Stimulated activated CD4-positive, alpha-beta T cell treated with anti-CD3 and anti-CD28 coated beads, TNF-alpha, amount 100 ng/mL, for 1 hour (primary cell): ENCODE measurements at places on chromosomes 5 and 9.

GRCh38 chr5:122680623-122681350 is 94.1 kb upstream of the SNX2 start:
- no peak for DNase-seq

DNA sequence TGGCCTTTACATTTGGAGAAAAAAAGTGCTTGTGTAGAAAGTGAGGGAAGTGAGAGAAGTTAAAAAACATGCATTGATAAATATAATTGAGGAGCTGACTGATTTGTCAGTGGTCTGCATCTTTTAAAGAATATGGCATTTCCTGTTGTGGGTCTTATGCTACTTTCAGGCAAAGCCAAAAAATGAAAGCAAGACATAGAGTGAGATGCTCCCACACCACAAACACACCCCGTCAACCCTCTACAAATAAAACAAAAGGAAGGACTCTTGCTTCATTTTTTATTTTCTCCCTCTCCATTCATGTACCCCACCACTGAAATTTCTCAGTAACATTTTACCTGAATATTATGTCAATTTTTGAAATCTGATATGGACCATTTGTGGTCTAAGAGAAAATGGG is 22.1 kb upstream of the PLCXD3 start:
- DNase-seq = no peak

DNA sequence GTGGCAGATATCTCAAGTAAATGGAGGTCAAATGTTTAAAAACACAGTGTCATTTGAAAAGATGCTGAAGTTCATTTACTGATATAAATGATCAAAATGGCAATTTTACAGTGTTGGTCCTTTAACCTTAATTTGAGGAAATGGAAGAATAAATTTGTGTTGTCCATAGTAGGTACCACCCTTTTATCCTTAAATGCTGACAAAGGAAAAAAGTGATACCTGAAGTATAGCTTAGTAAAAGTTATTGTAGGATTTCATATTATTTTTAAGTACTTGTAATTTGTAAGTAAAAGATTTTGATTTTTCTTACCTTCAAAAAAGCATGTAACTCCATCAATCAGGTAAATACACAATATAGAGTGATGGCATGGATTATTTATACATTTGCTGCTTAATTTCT is 166.6 kb upstream of the DAP start:
- DNase-seq = no peak

- DNase-seq = no peak
Observed at GRCh38 chr5:136350343-136350742, 15.0 kb downstream of the TRPC7 start.

DNA sequence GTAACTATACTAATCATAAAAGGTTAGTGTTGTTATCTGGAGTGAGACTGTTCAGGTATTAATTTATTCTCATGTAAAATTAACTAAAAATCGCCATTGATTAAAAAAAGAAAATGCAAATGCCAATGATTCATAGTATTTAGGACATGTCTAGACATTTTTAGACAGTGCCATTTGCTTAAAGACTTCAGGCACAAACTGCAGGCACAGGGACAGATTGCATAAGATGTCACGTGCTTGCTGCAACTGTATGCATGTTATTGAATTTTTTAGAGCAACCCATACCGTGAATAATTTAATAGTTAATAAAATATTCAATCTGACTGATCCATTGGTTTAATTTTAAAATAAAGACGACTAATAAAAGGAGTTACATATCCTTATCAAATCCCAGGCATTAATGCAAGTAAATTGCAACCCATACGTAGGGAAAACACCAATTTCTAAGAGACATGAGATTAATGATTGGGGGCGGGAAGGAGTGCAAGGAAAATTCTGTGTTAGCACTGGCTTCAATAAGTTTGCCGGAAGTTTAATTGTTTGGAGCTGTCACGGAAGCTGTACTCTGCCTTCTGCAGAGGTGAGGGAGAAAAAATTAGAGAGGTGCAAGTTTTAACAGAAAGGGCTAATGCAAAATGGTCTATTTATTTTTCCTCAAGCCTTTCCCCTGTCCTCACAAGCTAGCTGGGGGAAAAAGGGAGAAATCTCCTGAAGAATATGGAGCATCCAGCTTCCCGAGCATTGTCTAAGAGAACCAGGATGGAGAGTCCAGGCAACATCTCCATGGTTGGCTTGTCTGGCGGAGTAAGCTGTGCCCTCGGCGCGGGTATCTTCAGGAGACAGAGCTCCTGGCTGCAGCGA is 2.9 kb downstream of the EDIL3 start:
- no peak for DNase-seq

DNA sequence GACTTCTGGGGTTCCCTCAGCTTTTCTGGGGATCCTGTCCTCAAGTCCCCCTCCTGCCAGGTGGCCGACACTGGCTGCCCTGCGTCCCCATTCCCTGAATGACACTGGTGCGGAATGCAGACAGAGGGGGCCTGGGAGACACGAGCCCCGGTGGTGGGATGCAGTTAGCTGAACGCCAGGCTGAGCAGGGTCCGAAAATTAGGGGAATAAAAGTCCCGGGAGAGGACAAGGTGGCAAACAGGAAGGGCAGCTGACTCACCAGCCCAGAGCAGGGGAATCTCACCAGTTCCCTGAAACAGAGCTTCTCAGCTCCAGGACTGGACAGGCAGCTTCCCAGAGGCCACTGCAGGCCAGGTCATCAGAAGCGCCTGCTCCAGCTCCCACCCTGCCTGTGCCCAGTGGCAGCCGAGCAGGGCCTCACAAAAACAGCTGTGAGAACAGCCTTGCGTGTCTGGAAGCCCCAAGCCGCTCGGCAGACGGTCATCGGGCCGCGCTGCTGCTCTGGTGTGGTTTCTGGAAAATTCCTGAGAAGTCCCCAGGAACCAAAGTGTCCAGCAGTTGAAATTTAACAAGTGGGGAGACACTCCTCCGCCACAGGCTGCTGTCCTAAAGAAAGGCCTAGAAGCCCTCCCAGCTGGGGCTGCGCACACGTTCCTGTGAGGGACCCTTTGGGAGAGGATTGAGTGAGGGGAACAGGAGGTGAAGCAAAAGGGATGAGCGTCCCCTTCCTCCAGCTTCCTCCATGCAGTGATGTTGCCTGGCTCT is 47.6 kb upstream of the EXOC3 start:
- DNase-seq = no peak

DNA sequence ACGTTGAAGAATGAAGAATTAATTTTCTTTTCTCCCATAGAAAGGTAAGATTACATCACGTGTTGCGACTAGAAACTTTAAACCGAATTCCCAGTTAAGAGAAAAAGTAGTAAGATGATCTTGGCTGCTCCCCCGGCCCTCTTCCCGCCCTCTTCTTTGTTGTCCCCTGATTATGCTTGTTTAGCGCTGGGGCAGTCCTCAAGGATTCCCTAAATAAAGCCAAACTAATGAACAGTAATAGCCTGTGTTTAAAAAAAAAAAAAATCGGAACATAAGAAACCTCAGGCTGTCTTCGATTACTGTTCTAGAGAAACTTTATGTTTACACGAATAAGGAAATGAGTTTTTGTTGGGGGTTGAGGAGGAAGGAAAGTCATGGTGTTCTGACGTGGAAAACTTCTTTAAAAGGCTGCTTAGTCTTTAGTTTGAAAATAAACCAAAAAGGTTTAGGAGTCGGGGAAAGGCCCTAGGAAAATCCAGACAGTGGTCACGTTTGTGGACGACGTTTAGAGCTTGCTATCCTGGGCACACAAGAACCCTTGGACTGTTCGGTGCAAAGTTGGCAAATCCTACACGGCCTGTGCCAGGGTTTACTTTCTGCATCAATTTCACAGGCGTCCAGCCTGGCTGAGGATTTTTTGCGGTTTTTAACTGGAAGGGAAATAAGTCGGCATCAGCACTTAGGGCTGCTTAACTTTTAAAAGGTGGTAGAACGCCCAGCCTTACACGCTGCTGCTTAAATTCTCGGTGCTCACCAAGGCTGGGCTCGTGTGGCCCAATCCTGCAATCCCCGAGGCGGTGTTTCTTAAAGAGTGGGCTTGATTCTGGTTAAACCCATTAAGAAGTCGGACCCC is 1.1 kb upstream of the MAT2B start:
- DNase-seq = no peak

GRCh38 chr5:155750571-155750970 is 576.4 kb upstream of the SGCD start:
- DNase-seq = no peak

DNA sequence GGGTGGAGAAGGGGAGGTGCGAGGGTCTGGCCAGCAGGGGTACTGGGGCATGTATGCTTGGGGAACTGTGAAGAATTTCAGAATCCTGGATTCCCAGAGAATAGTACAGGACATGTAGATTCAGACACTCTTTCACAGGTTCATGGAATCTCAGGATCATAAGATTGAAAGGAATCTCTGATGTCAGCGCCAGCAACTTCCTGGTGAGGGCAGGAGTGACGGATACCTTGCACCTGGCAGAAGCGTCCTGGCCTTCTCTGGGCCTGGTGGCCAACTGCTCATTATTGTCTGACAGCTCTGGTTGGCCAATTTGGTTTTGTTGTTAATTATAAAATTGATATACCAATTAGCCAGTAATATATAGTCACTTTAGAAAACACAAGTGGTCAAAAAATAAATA is 6.9 kb downstream of the GM2A start:
- DNase-seq = no peak

- no peak for DNase-seq
Observed at GRCh38 chr5:169527863-169528262, 55.7 kb upstream of the SPDL1 start.

- DNase-seq = no peak
Observed at GRCh38 chr9:132241483-132241839, 79.6 kb downstream of the NTNG2 start.

DNA sequence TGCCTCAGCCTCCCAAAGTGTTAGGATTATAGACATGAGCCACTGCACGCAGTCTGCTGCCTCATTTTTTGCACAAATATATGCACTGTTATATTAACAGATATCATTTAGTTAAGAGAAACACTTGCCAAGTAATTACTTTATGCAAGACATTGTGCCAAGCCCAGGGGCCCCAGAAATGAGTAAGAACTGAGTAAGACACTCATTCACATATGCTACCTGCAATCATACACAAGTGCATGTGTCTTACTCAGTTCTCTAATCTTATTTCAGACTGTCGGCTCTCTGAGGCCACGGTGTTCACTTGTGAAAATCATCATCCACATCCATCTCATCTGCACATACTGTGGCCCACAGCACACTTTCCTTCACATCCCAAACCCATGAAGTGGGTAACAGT is 16.0 kb downstream of the TRAF1 start:
- no peak for DNase-seq

- DNase-seq = no peak
Observed at GRCh38 chr9:112446080-112446479, 40.5 kb upstream of the KIAA1958 start.

- DNase-seq = no peak
Observed at GRCh38 chr9:26975728-26976707, 19.8 kb downstream of the IFT74 start.

GRCh38 chr9:83315649-83316048 is 222.6 kb downstream of the FRMD3 start:
- DNase-seq = no peak

GRCh38 chr9:38700695-38701094 is 19.2 kb downstream of the FAM240B start:
- DNase-seq = no peak

DNA sequence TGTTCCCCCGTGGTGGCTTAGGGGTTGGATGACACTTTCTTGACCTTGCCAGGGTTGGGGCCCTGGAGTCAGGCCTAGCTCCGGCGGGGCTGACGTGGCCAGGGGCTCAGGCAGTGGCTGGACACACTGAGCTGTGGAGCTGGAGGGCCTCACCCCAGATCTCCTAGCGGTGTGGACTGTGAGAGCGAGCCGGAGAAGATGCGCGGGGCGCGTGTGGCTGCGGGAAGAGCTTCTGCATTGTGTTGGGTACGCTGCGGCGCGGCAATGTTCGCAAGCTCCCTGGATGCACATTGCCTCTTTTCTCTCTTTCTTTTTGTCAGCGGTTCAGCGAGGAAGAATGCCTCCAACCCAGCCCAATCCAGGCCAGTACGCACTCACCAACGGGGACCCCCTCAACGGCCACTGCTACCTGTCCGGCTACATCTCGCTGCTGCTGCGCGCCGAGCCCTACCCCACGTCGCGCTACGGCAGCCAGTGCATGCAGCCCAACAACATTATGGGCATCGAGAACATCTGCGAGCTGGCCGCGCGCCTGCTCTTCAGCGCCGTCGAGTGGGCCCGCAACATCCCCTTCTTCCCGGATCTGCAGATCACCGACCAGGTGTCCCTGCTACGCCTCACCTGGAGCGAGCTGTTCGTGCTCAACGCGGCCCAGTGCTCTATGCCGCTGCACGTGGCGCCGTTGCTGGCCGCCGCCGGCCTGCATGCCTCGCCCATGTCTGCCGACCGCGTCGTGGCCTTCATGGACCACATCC is 4.8 kb downstream of the NR2F1 start:
- no peak for DNase-seq

DNA sequence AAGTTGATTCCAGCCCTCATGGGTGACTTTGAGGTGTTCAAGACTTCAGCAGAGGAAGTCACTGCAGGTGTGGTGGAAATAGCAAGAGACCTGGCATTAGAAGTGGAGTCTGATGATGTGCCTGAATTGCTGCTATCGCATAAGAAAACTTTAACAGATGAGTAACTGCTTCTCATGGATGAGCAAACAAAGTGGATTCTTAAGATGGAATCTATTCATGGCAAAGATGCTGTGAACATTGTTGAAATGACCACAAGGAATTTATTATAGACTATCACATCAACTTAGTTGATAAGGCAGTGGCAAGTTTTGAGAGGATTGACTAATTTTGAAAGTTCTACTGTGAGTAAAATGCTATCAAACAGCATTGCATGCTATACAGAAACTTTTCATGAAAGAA is 17.1 kb upstream of the POU4F3 start:
- DNase-seq = no peak

DNA sequence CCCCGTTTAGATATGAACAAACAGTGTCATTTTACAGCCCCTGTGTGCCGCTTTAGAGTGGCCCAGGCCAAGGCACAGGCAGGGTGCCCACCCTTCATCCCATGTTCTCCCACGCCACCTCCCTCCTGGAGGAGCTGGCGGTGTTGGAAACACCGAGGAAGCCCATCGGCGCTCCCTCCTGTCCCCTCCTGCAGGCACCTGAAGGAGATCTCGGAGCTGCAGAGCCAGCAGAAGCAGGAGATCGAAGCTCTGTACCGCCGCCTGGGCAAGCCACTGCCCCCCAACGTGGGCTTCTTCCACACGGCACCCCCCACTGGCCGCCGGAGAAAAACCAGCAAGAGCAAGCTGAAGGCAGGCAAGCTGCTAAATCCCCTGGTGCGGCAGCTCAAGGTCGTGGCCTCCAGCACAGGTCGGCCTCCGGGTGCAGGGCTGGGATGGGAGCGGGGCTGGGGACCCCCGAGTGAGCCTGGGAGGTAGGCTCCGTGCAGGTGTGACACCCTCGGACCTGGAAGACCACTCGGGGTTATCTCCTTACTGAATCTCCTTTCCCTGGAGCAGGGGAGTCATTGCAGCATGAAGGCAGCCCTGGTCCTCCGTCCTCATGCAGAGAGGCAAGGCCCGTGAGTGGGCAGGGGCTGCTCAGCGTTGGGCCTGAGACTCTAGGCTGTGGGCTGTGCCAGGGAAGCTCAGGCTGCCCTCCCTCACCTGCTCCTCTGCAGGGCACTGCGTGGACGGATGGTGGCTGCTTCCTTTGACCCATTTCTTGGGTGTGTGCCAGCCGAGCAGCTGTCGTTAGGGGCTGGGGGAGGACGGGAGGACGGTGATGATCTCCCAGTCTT is 113.9 kb downstream of the WNK2 start:
- no peak for DNase-seq

GRCh38 chr9:116151966-116152381 is 1.6 kb upstream of the PAPPA start:
- no peak for DNase-seq
